ENCODE measurements at places on chromosomes 1 and 21.

GRCh38 chr1:190252046-190252445 is 225.6 kb downstream of the BRINP3 start:
- DNase-seq = no peak

GRCh38 chr1:146035048-146035423 is 13.5 kb upstream of the HJV start:
- DNase-seq = no peak

DNA sequence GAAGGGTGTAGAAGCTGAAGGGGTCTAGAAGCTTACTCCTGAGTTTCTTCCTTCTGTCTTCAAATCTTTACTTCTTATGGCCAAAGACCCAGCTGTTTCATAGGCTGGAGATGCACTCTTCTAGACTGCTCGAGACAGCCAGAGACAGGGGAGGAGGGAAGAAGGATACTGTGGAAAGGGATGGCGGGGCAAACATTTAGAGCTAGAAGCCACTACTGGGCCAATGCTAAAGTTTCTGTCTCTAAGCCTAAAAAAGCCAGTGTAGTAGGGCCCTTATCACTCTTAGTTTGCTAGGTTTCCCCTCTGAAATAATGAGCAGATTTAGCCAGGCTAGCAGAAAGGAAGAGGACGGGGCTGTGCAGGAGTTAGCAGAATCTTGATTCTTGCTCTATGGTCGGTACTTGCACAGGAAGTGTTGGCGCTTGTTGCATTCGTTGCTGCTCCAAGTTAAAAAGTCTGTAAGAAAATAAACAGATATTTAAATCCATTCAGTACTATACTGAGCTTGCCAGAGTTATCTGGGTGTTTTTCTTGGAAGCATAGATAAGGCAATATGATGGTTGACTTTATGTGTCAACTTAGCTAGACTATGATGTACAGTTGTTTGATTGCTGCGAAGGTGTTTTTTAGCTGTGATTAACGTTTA is 16.9 kb downstream of the REG4 start:
- no peak for DNase-seq

DNA sequence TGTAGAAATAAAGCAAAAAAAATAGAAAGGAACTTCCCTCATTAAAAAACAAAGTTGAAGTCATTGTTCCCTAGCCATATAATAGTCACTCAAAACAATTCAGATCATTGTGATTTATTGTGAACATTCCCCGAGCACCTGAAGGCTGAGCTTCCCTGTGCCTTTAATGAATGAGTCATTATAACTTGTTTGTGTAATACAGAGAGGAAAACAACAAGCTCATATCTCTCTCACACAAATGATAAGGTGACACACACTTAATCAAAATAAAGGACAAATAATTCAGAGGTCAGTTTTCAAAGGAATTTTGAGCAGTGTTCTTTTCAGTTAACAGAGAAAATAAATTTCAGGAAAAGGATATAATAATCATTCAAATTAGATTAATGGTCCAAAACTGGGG is 326.2 kb downstream of the DUSP10 start:
- DNase-seq = no peak

- DNase-seq = no peak
Observed at GRCh38 chr1:193190096-193190744, 3.8 kb upstream of the B3GALT2 start.

DNA sequence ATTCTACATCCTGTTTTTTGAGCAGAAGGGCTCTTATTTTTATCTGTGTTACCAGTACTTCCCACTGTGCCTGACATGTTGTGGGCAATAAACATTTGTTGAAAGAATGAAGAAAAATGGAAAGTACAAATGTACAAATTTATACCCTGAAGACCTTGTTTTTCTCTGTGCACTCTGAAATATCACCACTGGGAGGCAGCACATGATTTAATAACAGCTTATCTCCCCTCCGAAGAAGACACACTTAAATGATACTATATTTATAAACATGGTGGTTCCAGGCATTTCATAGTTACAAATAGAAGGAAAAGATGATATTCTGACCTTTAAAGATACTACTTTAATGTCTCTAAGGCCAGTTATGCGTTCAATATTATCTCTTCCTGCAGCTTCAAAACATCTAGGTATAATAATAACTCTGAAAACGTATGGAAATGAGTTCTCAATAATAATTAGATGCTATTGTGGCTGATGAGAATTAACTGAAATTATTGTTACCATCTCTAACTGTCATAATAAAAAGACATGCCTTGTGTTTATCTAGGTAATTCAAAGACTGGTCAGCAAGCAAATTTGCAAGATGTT is 12.8 kb downstream of the DYNLT5 start:
- no peak for DNase-seq

GRCh38 chr1:73517603-73518191 is 680.3 kb downstream of the LRRIQ3 start:
- DNase-seq = no peak

DNA sequence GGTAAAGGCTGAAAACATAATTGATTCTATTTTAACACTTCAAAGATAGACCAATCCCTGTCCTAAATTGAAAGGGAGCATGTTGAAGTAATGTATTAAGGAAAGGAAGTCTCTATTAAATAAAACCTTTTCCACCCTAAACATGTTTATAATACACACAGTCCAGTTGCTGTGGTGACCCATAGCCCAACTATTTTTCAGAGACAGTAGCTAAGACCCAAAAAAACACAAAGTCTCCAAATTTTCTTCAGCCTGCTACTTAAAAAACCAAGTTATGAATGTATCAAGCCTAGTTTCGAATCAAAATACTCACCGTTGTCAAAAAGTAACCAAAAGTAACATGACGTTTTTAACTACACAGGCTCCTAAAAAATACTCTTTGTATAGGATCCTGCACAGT is 1.6 kb downstream of the ELK4 start:
- DNase-seq = no peak

DNA sequence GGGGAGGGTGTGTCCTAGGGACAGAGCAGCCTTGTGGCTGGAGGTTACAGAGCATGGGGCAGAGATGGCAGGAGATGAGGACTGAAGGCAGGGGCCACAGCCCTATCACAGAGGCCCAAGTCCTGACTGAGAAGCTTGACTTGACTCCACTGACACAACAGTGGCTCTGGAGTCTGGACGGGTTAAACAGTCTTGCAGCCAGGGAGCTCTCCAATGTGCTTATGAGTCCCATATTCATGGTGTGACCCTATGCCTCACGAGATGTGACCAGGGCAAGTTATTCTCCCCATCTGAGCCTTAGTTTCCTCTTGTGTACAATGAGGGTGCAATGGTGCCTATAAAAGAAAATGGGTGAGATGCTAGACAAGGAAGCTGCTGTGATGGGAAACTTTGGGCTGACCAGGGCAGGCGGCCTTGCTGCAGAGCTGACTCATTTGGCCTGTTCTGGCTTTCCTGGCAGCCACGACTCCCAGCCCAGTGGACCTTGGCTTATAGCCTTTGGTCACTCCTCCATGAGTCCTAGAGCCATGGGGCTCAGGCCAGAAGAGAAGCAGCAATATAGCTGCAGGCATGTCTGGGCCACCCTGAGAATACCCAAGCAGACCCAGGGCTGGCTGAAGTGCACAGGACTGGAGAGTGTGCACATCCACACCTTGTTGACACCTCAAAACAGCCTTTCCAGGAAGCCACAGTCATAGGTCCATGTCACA is 2.8 kb upstream of the TTC22 start:
- DNase-seq = peak; percentile 87

- DNase-seq = no peak
Observed at GRCh38 chr1:167387251-167387910, 130.9 kb downstream of the CD247 start.

GRCh38 chr1:52436817-52437216 is 32.4 kb downstream of the PRPF38A start:
- no peak for DNase-seq

- peak; percentile 58 for DNase-seq
Observed at GRCh38 chr21:33127154-33127867, 57.4 kb downstream of the OLIG1 start.

- DNase-seq = no peak
Observed at GRCh38 chr1:234950598-234950997, 178.0 kb downstream of the TOMM20 start.

- no peak for DNase-seq
Observed at GRCh38 chr1:77592906-77593305, 89.6 kb downstream of the ZZZ3 start.

GRCh38 chr1:109356915-109357314 is 40.8 kb downstream of the SORT1 start:
- no peak for DNase-seq

DNA sequence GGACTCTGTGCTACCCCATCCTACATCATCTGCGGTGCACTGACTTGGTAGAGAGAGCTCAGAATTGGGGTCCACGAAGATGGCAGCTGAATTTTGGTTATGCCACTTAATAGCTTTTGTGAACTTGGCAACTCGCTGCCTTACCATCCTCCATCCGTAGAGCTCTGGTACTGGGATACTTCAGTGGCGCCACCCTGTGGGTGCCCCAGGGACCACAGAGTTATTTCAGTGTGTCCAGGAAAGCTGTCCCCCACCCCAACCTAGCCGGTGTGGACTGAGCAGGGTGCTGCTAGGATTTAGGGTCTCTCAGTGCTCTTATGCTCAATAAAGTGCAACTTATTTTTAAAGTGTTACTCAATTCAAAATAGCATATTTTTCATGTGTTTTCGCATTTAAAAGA is 9.0 kb upstream of the USF1 start:
- DNase-seq = no peak

Measured in left lobe of liver (tissue), 2 donors.